Activated CD4-positive, alpha-beta T cell treated with anti-CD3 and anti-CD28 coated beads, Interleukin-10, Interleukin-2, amounts not matched to agents 100 ng/mL and 50 ng/mL, durations not matched to agents 16 hours and 8 hours (primary cell): ENCODE measurements at places on chromosomes 1 and 21.

- DNase-seq, result no peak
Observed at GRCh38 chr21:44433791-44434567, 21.3 kb upstream of the LRRC3 start.

DNA sequence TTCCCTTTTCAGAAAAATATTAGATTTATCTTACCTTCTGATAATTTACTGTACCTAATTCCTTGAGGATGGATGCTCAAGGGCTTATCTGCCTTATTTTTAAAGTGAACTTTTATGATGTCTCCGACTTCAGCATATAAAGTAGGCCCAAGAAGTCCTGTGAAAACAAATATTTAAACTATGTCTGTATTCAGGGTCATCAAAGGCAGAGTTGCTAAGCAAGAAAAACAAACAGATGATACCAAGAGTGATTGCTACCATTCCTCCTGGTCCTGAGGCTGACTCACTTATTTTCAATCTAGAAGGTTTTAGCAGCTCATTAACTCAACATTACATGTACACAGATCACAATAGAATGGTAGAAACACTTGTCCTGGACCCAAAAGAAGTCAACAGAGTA, 14.1 kb downstream of the F5 start:
- no peak for DNase-seq

DNA sequence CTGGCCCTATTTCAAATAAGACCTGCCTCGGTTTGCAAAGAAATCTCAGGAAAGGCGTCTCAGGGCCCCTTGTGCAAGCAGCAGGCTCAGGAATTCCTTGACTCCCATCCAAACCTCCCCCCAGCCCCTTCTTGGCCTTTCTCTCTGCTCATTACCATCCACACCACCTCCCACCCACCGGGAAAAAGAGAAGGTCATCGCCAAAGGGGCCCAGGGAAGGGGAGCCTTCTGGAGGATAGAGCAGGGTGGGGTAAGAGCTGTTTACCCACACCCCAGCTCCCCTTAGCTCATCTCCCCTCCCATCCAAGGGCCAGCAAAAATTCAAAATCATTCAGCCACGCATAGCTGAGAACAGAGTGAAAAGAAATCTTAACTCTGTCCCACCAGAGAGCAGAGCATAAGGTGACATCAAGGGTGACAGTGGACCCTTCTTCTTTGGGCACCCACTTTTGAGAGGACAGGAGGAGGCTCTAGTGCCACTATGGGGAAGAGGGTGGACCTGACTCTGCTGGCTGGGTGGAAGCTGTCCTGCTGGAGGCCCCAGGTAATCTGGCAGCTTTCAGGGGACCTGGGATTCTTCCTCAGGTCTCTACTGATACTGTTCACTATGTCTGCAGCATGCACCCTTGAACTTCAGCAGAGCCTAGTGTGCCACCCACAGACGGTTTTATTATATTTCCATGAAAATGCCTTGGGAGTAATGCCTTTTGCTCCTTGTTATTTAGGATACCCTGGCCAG, 3.9 kb upstream of the WNT2B start:
- DNase-seq, result no peak

GRCh38 chr1:100834777-100835660, 59.6 kb downstream of the EXTL2 start:
- peak; percentile 19 for DNase-seq

GRCh38 chr1:117674521-117675400, 68.9 kb downstream of the TENT5C start:
- DNase-seq, result peak; percentile 59

GRCh38 chr1:199551967-199552565, 475.4 kb upstream of the NR5A2 start:
- peak; percentile 36 for DNase-seq

GRCh38 chr1:212452323-212453155, 19.8 kb downstream of the NENF start:
- DNase-seq, result no peak

- no peak for DNase-seq
Observed at GRCh38 chr21:29762570-29763082, 177.2 kb downstream of the GRIK1 start.

DNA sequence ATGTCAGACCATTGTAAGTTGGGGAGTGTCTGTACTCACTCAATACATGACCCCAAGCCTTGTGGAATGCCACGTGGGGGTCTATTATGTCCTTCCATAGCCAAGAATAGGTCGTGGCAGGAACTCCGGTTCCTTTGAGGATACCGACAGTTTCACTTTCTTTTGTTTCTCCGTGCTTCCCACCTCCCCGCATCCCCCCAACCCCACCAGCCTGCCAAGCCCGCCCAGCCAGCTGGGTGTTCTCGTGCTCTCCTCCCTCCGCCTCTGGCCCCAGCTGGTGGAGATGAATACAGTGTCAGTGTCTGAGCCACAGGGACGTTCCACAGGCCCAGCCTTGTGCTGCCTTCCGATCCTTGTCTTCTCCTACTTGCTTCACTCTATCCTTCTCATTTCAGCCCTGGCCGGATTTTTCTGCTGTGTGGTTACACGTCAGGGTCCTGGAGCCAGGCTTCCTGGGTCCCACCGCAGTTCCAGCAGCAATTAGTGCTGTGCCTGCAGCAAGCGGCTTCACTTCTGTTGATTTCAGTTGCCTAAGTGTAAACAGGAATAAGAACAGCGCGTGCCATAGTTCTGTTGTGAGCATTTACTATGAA, 4.1 kb upstream of the AGTRAP start:
- DNase-seq, result peak; percentile 23

DNA sequence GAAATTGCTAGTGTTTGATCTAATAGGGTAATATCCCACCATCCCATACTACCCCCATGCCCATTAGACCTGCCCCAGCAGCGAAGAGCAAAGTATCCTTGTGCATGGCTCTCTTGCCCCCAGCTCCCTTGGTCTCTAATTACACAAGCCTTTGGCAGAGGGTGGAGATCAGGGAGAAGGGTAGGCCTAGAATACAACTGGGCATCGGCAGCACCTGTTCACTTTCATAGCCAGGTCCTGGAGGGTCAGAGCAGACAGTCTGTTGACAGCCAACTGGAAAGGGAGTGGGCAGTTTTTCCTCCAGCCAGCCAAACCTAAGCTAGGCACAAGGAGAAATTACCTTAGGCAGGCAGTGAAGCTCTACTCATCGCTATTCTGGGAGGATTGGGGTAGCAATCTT, 2.7 kb upstream of the PIGC start:
- no peak for DNase-seq

GRCh38 chr1:18731591-18732235, 101.1 kb downstream of the PAX7 start:
- no peak for DNase-seq

DNA sequence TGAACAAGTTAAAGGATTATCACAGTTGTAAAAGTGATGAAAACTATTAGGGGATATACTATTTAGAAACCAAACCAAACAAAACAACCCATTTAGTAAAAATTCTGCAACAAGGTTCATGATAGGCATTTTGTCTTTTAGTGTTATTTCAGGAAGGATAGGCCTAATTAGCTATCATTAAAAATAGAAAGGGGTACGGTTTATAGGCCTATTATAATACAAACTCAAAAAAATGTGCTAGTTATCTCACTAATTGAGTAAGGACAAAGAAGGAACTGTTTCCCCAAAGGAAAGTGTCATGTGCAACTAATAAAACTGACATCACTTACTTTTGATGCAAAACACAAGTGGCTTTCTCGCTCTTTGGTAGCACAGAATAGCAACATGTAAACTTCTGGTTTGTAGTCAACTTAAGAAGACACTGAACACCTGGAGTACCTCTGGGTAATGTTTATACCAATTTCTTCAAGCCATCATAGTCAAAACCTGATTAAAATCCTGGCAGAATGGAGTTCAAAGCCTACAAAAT, 28.5 kb downstream of the SLC16A1 start:
- DNase-seq, result no peak

- DNase-seq, result no peak
Observed at GRCh38 chr1:95006681-95007080, 66.1 kb downstream of the ALG14 start.

- no peak for DNase-seq
Observed at GRCh38 chr1:39076127-39076798, 50.1 kb downstream of the NDUFS5 start.

DNA sequence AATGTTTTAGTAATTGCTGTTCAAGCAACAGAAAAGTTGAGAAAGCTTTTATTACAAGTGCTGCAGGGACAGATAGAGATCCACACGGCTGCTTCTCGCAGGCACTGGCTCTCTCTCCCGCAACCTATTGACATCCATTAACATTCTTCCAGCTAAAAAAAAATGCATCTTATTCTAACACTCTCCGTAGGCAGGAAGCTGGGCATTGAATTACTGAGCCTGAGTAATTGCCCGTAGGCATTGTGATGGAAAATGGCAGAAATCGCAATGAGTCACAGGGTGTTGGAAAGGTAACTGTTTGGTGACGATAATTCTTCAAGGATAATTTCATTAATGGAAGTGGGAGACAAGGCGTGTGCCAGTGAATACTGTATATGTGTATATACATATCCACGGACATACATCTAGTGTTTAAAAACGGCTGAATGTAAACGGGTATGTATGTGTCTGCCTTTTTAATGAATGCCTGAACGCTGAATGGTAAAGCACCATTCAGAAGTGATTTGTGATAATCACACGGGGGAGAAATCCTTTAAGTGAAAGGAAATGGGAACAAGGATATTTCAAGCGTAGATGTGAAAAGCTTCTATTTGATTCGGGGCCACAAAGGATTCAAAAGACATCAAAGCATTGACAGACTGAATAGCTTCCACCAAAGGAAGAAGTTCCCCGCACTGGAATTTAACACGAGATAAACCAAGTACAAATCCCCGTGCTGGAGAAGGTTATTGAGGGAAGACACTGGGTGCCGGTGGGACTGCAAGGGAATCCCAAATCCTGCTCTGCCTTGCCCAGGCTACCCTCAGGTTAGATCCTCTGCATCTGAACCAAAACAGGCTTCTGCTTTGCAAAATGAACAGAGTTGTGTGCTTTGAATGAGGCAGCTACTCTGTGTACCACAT, 567.2 kb downstream of the NPHP4 start:
- DNase-seq, result no peak

DNA sequence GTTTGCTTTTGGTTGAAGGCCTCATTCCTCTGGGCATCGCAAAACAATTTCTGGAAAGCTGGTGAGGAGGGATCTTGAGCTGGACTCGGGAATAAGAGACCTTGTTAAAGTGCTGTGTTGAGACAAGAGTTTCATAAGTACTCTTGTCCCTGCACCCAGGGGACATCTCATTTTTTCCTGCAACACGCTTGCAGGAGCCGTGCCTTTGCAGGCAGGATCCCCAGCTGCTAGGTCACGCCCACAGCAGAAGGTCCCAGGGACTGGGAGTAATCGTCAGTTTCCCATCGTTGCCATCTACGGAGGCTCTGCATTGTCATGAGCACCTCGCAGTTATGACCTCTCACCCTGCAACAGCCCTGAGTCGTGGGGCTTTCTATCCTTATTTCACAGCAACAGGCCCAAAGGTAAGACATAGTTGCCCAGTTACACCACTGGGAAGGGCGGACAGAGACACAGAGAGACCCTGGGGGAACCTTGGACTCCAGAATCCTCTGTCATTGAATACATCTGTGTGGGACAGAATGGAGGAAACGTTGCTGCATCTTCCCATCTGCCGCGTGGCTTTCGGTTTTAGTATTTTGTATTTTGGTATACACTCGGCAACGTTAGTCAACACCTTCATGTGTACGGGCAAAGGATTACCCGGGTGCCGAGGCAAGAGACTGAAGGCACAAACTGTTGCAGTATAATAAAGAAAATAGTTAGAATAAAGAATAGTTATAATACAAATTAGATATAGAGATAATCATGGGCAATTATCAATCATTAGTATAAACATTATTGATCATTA, 60.4 kb upstream of the DMRTB1 start:
- DNase-seq, result no peak

DNA sequence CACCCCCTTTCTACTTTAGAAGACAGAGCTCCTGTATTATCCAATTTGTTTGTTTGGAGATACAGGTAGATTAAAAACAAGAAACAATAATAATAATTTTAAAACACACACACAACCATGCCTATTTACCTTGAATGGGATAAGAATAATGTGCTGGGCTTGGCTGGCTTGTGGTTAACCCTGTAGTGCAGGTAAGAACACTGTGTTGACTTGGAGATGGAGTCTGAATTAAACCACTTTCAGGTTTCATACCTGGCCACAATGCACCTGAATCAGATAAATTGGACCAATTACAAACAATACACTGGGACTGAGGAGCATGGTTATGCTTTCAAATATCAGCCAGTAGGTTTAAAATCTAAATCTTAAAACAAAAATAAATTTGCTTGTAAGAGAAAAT, 60.8 kb downstream of the EYA3 start:
- DNase-seq, result no peak

DNA sequence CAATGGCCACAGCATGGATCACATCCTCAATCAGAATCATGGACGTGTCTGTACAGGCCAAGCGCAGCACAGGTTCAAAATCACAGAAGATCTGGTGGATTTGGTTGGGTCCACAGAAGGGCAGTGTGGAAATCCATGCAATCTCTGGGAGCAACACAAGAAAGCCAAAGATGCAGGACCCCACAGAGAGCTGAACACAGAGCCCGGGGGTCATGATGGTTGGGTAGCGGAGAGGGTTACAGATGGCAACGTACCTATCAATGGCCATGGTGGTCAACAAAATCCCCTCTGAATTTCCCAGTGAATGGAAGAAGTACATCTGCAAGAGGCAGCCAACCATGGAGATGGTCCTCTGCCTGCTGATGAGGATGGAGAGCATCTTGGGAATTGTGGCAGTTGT, 3.9 kb upstream of the OR6K3 start:
- no peak for DNase-seq

DNA sequence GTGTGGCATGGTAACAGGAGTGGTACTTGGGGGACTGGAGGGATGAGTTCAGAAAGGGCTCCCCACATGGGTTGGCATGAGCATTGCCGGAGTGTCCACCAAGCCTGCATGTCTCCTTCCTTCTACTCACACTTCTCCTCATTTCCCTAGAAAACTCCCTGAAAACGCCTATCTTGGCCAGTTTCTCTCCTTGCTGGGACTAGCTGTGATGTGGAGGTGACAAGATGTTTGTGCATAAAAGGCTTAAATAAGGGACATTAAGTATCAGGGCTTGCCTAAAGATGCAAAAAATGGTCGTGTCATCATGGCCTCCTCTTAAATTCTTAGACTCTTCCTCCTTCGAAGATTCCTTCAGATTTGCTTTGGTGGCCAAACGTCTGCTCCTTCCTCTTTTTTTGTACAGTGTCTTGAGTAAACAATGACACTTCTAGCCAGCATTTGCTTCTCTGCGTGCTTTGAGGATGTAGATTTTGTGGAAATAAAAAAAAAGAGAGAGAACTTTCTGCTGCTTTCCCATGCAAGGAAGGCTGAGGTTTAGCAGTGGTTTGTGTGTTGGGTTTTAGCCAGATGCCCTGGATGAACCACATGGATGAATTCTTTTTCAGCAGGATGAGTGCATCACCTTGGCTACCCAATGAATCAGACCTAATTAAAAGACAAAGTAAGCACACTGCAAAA, 239.1 kb upstream of the IRF2BP2 start:
- DNase-seq, result no peak

GRCh38 chr1:247281001-247281574, 25.2 kb downstream of the VN1R5 start:
- DNase-seq, result no peak

- no peak for DNase-seq
Observed at GRCh38 chr1:7519181-7519860, 251.8 kb upstream of the VAMP3 start.
